ENCODE measurements at places on chromosomes 5 and 9.

DNA sequence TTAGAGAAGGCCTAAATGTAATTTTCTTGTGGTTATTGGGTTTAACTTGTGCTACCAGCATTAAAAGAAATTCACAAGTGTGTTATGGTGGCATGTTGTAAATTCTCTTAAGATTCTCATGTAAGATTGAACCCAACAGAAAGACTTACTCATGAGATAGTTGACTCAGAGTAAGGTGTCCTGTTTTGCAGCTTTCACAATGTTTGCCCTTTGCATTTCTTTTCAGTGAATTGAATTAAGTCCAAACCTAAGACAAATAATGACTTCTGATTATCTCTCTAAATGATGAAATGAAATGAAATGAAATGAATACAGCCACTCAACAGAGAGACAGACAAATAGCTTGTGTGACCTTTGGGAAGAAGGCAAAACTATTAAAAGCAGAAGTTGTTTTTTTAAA, 1696.9 kb upstream of the WWC1 start:
- DNase-seq, result no peak

- no peak for DNase-seq
These were observed 310.1 kb upstream of the MSX2 start for GRCh38 chr5:174414315-174414710.

GRCh38 chr9:116629634-116630033, 57.5 kb upstream of the TRIM32 start:
- DNase-seq, result no peak

DNA sequence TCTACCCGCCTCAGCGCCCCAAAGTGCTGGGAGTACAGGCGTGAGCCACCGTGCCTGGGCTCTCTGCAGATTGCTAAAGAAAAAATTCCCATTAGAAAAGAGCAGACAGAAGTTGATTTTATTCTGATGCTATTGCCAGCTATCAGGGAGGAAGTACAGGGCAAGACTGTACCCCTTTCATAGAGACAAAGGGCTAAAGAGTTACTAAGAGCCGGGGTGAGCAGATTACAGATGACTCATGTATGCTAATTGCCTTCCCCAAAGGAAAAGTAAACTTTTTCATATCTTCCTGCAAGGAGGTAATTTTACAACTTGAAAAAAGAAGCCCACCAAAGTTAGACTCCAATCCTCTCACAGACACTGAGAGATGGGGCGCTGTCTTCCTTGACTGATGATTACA, 42.3 kb upstream of the MCTP1 start:
- no peak for DNase-seq

GRCh38 chr9:89854715-89855475, 250.1 kb downstream of the GADD45G start:
- no peak for DNase-seq

- no peak for DNase-seq
These were observed 974 bp downstream of the CLINT1 start for GRCh38 chr5:157857816-157858526.

DNA sequence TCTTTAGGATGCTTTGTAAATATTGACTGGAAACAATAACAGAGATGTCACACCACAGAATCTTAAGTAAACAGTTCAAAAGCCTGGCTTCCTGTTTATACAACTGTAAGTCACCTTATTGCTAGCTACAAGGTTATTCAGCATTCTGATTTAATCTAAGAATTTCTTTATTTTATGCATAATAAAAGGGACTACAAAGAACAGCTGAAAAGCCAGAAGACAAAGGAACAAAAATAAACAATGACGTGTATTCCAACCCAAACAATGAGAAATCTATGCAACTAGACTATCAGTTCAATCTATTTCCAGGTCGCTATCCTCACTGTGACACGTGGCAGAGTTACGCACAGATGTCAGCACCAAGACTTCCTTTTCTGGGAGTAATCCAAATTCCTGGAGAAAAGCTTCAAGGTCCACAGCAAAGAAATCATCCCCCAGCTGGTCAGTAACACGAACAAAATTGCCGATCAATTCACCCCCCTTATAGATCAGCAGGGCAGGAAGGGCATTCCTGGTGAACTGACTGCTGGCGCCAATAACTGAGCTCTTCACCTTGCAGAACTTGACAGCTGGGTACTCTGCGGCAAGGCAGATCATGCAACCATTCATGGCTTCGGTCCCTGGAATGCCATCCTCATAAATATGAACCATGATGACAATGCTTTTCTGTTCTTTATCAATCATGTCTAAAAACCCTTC, 8.4 kb downstream of the PDCL start:
- no peak for DNase-seq

All from HEK293T (cell line).